Stimulated activated CD4-positive, alpha-beta T cell treated with anti-CD3 and anti-CD28 coated beads, Interleukin-12 subunit alpha, Interleukin-12 subunit beta, amount 100 ng/mL, for 24 hours (primary cell): ENCODE measurements at places on chromosomes 12 and 14.

GRCh38 chr14:34604995-34605394, 25.0 kb downstream of the SNX6 start:
- DNase-seq: no peak

DNA sequence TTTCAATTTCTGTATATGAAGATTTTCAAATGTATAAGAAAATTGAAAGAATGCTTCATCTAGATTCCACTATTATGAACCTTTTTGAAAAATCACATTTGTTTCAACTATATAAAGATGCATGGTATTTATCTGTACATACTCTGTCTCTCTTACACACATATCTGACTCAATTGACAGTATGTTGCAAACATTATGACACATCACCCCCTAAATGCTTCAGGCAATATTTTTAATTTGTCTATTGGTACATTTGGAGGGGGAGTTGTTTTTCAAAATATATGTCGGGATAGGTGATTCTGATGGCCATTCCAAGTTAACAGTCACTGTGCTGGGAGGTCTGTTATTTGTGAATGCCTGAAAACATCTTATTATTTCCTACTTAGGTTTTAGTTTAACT, 14.4 kb downstream of the PCNX1 start:
- DNase-seq: no peak

- DNase-seq: no peak
Measured at GRCh38 chr14:23694085-23694948, 58.2 kb downstream of the DHRS2 start.

GRCh38 chr12:69966839-69967238, 141.8 kb downstream of the MYRFL start:
- no peak for DNase-seq

GRCh38 chr14:65790172-65790815, 377.8 kb downstream of the FUT8 start:
- no peak for DNase-seq

DNA sequence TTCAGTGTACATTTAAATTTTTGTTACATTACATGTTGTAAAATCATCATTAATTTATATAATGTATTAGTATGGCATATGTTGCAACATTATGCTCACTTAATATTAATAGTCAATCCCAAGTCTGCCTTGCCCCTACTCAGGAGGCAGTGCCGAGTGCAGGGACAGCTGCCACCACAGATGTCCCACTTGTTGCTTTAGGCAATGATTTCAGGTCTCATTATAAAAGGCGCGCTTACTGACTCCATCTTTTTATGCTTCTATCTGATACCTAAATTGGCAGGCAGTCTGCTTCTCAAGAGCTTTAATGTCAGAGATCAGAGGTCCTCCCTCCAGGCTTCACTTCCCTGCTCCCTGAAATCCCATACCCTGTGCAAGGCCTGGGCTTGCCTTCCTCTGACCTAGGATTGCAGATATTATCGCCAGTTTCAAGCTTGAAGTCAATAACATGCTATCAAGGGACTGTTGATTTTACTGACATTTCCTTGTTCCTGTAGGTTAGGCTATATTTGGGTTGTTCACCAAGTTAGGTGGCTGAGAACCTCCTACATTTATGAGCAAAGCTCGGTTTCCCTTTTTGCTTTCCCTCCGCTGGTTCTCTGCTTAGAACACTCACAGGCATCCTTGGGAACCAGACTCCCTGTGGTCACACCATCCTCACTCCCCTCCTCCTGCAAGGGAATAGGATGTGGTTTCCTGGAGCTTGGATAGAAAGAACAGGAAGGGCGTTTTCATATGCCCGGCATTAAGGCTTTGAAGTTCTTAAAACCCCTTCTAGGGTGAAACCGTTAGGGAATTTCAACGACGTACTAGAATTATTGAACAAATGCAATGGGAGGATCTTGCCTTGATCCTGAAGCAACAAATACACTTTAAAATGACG, 208.4 kb upstream of the FKBP4 start:
- DNase-seq: no peak

DNA sequence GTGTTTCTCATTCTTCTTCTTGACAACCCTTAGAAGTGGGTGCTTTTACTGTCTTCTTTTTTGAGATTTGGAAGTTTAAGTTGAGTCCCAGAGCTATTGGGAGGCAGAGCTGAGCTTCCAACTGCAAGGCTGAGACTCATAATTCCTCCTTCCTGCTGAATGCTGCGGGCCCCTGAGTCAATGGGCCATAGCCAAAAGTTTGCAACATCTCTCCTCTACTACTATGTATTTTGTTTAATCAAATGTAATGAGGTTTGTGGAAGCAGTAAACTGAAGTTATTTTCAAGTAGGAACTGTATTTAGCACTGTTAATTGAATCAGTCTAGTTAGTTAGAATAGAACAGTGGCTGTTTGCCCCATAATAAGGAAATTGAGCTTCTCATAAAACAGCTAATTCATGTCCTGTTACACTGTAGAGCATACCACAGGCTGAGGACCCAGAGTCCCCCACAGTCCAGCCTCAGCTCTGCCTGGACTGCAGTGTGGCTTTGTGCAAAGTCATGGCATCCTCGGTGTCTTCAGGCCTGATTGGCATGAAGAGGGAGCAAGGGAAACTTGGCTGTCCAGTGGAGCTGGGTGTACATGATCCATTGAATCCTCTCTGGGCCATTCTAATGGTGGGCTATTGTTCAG, 631.7 kb downstream of the VRK1 start:
- no peak for DNase-seq

DNA sequence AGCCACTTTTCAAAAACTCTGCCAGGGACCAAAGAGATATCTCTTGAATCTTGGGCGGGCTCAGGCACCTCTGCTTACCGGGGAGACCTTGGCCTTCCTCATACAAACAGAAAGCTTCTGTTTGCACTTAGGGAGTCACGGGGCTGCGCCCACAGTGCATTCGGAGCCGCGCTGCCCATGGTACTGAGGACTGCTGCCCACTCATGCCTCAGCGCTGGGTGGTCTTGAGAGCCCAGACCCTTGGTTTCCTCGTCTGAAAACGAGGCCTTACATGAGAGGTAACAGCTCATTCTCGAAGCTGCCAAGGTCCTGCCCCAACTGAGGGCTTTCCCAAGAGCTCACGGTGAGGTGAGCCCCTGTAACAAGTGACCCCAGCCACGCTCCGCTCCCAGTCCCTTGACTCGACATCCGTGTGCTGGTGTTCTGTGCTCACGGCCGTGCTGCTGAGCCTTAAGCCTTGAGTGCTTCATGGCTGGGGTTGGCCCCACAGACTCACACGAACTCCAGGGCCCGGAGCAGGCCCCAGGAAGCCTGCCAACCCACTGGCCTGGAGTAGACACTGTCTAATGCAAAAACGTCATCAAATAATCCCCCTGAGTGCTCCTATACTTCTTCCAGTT, 47.4 kb upstream of the GPR68 start:
- no peak for DNase-seq

GRCh38 chr12:40117818-40118217, 11.9 kb upstream of the SLC2A13 start:
- DNase-seq: no peak

DNA sequence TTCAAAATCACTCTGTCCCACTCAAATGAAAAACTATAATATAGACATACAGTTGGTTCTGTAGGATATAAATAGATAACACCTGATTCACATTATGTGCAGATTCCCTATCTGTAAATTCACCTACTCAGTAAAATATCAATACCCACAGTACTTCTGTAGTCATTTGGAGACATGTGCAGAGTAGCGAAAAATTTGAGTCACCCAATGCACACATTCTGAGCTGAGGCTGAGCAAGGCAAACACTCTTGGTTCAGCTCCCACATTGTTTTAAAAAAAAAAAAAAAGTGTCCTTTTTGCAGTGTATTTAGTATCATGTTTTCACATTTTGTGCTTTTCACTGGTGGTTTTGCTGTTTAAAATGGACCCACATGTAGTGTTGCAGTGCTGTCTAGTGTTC, 27.3 kb upstream of the BBS10 start:
- no peak for DNase-seq

- DNase-seq: no peak
Measured at GRCh38 chr14:75165586-75166391, 10.6 kb downstream of the TMED10 start.

GRCh38 chr12:77002382-77002781, 63.0 kb downstream of the E2F7 start:
- DNase-seq: no peak

GRCh38 chr12:4003576-4003975, 130.4 kb upstream of the PARP11 start:
- no peak for DNase-seq

- no peak for DNase-seq
Measured at GRCh38 chr12:26426652-26427051, 231.3 kb downstream of the SSPN start.

DNA sequence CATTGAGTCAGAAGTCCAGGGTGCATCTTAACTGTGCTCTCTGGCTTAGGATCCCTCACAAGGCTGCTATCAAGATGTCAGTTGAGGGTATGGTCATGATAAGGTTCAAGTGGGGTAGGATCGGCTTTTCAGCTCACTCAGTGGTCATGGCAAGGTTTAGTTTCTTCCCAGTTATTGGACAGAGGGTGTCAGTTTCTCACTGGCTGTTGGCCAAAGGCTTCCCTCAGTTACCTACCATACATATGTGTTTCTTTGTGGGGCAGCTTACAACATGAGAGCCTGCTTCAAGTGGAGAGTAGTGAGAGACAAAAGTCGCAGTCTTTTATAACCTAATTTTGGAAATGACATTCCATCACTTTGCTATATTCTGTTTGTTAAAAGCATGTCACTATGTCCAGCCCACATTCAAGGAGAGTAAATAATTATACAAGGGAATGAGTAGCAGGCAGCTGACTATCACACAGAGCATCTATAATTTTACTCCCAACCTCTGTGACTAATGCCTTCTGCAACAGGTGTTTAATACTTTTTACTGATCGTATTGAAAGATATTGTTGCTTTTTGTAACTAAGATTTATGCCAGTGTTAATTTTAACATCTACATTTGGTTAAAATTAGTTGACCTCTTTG, 572.8 kb upstream of the FBXO33 start:
- no peak for DNase-seq

DNA sequence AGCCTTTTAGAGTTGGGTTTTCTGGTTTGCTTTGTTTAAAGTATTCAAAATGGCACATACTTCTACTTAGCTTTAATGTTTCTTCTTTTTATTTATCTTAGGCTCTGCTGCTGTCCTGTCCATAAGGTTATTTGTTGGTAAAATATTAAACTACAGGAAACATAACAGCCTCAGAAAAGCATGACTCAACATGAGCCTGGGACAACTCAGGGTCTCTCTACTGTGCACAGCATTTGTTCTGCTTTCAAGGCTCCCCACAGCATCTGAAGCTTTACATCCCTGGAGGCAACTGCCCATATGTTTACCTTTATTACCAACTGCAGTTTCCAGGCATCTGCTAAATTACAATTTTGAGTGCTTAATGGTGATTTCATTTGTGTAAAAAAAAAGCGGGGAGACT, 954.2 kb upstream of the FBXO33 start:
- no peak for DNase-seq

GRCh38 chr12:19421503-19422282, 17.6 kb upstream of the AEBP2 start:
- no peak for DNase-seq

- DNase-seq: no peak
Measured at GRCh38 chr12:6751767-6752166, 1.2 kb downstream of the MLF2 start.

GRCh38 chr14:65832431-65833266, 420.1 kb downstream of the FUT8 start:
- DNase-seq: no peak

DNA sequence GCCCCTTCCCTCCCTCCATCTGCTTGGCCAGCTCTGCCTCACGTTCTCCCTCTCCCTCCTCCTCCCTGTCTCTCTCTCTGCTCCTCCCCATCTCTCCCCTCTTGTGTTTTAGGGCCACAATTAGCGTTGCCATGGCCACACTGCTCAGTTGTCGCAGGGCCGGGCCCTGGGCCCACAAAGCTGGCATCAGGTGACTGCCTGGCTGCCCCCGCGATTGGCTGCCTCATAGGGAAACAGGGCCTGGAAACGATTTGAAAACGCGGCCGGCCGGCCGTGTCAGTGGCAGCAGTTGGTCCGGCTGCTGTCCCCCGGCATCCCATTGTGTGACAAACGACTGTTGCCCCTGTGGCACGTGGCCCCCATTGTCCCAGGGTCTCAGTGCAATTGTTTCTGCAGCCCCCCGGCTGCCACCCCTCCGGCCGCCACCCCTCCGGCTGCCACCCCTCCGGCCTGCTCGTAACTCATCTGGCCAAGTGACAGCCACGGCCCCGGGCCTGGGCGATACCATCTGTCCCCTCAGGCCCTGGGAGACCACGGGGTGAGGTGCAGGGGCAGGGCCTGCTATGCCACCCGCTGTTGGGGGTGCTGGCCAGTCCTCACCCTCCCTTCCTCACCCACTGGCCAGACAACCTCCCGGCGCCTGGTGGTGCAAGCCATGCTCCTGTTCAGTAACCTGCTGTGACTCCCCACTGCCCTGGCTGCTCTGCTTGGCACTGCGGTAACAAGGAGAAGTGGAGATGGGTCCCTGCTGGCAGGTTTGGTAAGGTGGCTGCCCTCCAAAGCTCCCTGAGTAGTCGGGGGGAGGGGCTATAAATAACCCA, 17.4 kb downstream of the FOXN4 start:
- no peak for DNase-seq

DNA sequence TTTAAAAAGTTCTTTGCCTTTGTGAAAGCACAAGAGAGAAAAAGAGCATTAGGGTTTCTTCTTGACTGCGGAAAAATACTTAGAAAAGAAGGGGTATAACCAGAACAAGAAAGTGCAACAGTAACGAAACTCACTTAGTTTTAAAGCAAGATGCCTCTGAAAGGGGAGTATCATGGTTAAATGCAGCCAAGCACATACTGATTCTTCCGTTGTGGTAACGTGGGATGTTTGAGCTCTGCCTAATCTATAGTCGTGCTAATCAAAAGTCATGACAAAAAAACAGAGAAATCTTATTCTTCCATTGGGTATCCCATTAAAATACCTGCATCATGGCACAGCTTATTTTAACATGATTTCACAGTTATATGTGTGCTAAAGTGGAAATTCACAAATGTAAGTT, 187.8 kb upstream of the LRFN5 start:
- DNase-seq: no peak

DNA sequence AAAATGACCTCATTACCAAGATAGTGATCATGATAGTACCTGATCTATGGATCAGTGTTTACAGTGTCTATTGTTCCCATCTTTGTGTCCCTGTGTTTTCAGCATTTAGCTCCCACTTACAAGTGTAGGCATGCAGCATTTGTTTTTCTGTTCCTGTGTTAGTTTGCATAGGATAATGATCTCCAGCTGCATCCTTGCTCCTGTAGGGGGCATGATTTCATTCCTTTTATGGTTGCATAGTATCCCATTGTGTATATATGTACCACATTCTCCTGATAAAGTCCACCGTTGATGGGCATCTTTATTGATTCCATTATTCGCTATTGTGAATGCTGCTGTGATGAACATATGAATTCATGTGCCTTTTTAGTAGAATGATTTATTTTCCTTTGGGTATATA, 215.4 kb upstream of the NAV3 start:
- no peak for DNase-seq

GRCh38 chr12:26769611-26770010, 63.4 kb downstream of the ITPR2 start:
- no peak for DNase-seq
